ENCODE measurements at places on chromosomes 13 and 19.

DNA sequence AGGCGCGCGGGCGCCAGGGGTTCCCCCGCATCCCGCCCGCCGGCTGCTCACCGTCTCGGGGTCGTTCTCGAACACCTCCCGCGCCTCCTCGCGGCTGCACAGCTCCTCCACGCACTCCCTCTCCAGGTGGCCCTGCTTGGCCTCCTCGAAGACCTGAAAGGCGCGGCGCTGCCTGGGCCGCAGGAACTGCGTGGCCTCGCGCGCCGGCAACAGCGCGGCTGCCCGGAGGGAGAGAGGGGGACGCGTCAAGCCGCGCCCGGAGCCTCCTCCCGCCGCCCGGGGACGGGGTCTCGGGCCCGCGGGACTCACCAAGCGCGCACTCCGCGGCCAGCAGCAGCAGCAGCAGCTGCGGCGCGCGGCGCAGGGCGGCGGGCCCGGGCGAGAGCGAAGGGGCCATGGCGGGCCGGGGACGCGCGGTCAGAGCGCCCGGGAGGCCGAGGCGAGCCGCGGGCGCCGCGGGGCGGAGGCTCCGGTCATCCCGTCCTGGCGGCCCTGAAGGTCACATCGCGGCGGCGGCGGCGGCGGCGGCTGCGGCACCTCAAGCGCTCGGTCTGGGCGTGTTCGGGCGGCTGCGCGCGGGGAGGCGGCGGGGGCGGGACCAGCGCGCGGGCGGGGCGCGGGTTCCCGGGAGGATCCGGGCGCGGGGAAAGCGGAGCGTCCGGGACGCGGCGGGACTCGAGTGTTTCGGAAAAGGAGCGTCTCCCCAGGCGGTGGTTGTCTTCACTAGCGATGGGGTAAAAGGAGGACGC lies at the start of gene GAS6:
TSS of gene GAS6 (minus strand) at position 553 of the 749 bp plus-strand sequence. CDS start at position 397, 156 bp downstream.
- no peaks in the 10 kb centered on the region for H3K36me3 ChIP-seq
- no peak within 1 kb of the TSS for H3K27ac ChIP-seq
- H3K27me3 ChIP-seq = peaks cover 19% of the 10 kb centered on the region
- DNase-seq = peak; percentile 10

- no peaks in the 10 kb centered on the region for H3K4me1 ChIP-seq
- H3K4me3 ChIP-seq = no peak overlapping the region
- no peak for DNase-seq
- no peaks in the 10 kb centered on the region for H3K36me3 ChIP-seq
- no peaks in the 10 kb centered on the region for H3K27me3 ChIP-seq
Observed at GRCh38 chr13:59318320-59318930, 845.3 kb downstream of the DIAPH3 start.

DNA sequence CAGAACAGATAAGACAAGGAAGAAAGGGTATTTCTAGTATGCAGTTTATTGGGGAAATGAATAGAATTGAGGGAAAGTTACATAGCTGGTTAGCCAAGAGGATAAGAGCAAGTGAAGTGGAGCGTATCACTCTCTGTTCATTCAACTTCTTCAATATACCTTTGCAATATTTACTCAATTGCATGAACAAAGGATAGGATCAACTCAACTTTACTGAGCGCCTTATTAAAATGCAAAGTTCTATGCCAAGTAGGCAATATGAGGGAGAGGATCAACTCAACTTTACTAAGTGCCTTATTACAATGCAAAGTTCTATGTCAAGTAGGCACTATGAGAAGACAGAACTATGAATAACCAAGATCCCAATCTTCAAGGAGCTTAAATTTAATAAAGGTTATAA lies 43.9 kb downstream of the ZC3H13 start:
- H3K27me3 ChIP-seq = no peaks in the 10 kb centered on the region
- DNase-seq = no peak
- no peaks in the 10 kb centered on the region for H3K4me1 ChIP-seq
- H3K4me3 ChIP-seq = no peak overlapping the region
- H3K36me3 ChIP-seq = peaks cover 24% of the 10 kb centered on the region

- H3K36me3 ChIP-seq = no peaks in the 10 kb centered on the region
- peak; percentile 69 for DNase-seq
- peak overlapping the region; percentile 52 for H3K4me3 ChIP-seq
- no peaks in the 10 kb centered on the region for H3K27me3 ChIP-seq
- H3K4me1 ChIP-seq = peaks cover 12% of the 10 kb centered on the region
- peak overlapping the region; percentile 58 for H3K27ac ChIP-seq
Observed at GRCh38 chr19:48480558-48481500, 11.7 kb downstream of the CYTH2 start.

GRCh38 chr13:87981416-87981815 lies 310.2 kb downstream of the SLITRK5 start:
- no peak overlapping the region for H3K4me3 ChIP-seq
- no peaks in the 10 kb centered on the region for H3K27me3 ChIP-seq
- H3K27ac ChIP-seq = no peak overlapping the region
- no peaks in the 10 kb centered on the region for H3K4me1 ChIP-seq
- no peaks in the 10 kb centered on the region for H3K36me3 ChIP-seq

GRCh38 chr19:4425537-4425936 lies 23.1 kb downstream of the CHAF1A start:
- DNase-seq = no peak
- no peak overlapping the region for H3K27ac ChIP-seq
- no peaks in the 10 kb centered on the region for H3K4me1 ChIP-seq
- H3K4me3 ChIP-seq = no peak overlapping the region
- peaks cover 7% of the 10 kb centered on the region for H3K36me3 ChIP-seq

DNA sequence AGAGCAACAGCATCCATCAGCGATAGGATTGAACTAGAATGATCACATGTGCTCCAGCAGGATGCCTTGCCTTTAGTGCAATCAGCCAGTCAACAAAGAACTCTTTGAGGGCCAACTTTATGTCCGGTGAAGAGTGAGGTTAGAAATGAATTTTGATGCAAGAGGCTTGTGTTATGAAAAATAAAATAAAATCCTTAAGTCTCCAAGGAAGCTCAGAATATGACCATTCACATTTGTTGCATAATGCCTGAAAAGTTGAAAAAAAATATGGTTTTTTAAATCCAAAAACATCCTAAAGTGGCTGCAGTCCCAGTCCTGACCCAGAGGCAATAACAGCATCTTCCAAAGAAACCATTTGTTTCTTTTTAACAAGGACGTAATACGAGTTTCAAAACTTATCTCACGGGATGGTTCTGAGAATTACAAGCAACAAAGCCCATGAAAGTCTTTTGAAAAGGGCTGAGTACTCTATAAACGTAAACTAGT lies 61.3 kb downstream of the DCLK1 start:
- H3K27me3 ChIP-seq = no peaks in the 10 kb centered on the region
- no peak overlapping the region for H3K27ac ChIP-seq

DNA sequence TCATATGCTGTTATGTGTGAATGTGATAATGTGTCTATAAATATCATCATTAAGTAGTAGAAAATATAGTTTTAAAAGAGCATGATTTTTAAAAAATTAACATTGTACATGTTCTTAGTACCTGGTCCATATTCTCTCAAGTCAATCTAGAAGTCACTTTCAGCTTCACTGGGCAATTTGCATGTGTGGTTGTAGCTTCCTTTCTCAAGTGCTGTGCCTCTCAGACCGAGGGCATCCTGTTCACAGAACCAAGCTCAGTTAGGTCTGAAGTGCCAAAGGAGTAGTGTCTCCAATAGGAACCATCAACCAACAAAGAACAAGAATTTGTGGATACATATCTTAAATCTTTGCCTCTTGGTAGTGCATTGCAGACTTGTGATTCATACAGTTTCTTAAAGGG lies 541.8 kb upstream of the SLC10A2 start:
- no peaks in the 10 kb centered on the region for H3K36me3 ChIP-seq
- H3K4me1 ChIP-seq = no peaks in the 10 kb centered on the region
- H3K27ac ChIP-seq = no peak overlapping the region
- DNase-seq = no peak
- no peak overlapping the region for H3K4me3 ChIP-seq

GRCh38 chr13:110945928-110946570 lies 31.2 kb upstream of the ANKRD10 start:
- no peaks in the 10 kb centered on the region for H3K36me3 ChIP-seq
- H3K4me3 ChIP-seq = no peak overlapping the region
- H3K27ac ChIP-seq = no peak overlapping the region
- no peak for DNase-seq
- H3K4me1 ChIP-seq = no peaks in the 10 kb centered on the region
- no peaks in the 10 kb centered on the region for H3K27me3 ChIP-seq

- no peak overlapping the region for H3K27ac ChIP-seq
- no peaks in the 10 kb centered on the region for H3K36me3 ChIP-seq
- DNase-seq = no peak
Observed at GRCh38 chr13:32039056-32039455, 7.5 kb downstream of the FRY start.

DNA sequence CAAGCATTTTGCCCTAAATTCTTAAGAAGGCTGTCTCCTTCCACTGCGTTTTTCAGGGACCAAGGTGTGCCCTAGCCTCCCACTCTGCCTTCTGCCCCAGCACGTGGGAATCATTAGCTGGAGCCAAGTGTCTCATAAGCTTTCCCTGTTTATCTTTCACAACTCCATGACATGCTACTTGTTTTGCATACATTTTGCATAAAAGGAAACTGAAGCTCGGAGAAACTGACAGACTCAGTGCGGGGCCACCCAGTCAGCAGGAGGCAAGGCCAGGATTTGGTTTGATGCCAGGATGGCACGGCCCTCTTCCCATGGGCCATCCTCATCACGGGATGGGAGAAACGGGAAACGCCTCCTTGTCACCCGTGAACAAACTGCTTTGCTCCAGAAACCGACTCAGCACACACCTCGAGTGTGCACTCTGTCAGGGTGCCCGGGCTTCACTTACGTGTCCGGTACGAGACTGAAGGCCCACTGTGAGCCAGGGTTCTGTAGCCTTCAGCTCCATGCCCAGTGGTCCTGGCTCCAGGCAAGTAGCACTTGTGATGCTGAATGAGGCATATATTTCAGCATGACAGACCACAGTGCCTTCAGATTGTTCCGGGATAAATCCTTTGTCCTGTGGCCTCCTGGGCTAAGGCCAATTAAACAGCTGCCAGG lies 9.6 kb downstream of the CEBPA start:
- no peak for DNase-seq
- no peaks in the 10 kb centered on the region for H3K36me3 ChIP-seq
- no peaks in the 10 kb centered on the region for H3K4me1 ChIP-seq
- no peak overlapping the region for H3K27ac ChIP-seq
- no peaks in the 10 kb centered on the region for H3K27me3 ChIP-seq

DNA sequence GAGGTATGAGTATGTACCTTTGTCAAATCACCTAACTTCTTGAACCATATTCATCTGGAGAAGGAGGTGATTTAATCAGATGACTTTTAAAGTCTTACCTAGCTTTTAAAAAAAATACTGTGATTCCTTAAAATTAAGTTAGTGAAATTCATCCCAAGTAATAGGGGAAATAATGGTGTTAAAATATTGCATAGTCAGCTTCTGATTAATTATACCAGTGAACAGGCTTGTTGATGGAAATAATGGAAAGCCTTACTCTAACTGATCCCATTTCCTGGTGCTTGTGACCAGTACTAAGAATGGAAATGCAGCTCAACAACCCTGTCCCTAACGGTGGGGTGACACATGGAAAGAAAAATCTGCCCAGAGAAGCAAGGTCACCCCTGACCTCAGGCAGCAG lies 130.7 kb downstream of the CDK8 start:
- H3K36me3 ChIP-seq = no peaks in the 10 kb centered on the region
- H3K4me1 ChIP-seq = no peaks in the 10 kb centered on the region
- H3K27ac ChIP-seq = no peak overlapping the region
- DNase-seq = no peak
- no peaks in the 10 kb centered on the region for H3K27me3 ChIP-seq

DNA sequence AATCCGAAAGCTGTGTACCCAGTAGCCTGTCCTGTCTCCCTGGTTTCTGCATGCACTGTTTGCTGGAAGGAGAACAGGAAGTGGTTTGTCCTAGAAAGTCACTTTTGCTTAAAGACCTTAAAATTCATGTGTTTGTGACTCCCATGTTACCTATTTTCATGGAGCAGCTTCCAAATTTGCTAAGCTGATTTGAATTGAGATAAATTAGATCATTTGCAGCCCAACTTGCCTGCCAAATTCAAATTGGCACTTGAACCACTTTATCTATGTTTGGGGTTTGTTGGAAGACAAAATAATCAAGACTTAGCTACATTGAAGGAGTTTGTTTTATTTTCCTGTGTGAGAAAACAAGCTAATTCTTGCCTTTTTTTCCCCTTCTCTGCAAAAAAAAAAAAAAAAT lies 532.5 kb downstream of the DIAPH3 start:
- no peak overlapping the region for H3K4me3 ChIP-seq
- DNase-seq = no peak
- no peaks in the 10 kb centered on the region for H3K36me3 ChIP-seq
- no peaks in the 10 kb centered on the region for H3K4me1 ChIP-seq
- no peak overlapping the region for H3K27ac ChIP-seq

DNA sequence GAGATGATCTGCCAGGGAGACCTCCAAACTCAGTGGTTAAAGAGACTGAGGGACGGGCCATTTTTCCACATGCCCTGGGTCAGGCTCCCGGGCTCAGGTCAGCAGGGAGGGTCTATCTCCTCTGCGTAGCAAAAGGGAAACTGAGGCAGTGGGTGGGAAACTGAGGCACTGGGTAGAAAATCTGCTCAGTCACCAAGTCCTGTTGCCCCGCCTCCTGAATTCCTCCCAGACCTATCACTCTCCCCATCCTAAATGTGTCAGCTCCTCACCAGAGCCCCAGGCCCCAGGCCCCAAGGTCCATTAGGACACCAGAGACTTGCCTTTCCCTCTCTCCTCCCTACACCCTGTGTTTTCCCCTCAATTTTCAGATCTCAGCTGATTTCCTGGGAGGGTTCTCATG lies 2.4 kb downstream of the CD320 start:
- no peak overlapping the region for H3K4me3 ChIP-seq
- no peaks in the 10 kb centered on the region for H3K36me3 ChIP-seq
- H3K27ac ChIP-seq = no peak overlapping the region

DNA sequence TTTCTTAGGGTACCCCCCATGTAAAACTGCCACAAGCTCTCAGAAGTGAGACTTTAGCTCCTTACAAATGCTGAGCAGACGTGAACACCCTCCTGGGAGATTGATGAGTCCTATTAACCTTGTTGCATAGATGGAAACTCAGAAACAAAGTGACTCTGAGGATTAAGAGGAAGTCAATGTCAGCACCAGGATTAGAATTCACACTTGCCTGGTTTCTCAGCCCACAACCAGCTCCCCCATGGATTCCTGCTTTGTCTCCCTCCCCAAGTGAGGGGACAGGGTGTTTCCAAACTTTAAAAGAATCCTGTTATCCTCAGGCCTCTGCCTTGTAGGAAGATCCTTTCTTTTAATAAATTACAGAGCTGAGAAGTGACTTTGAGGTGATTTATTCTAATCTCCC lies 324.4 kb downstream of the NDFIP2 start:
- no peaks in the 10 kb centered on the region for H3K4me1 ChIP-seq
- no peak overlapping the region for H3K27ac ChIP-seq
- H3K36me3 ChIP-seq = no peaks in the 10 kb centered on the region

DNA sequence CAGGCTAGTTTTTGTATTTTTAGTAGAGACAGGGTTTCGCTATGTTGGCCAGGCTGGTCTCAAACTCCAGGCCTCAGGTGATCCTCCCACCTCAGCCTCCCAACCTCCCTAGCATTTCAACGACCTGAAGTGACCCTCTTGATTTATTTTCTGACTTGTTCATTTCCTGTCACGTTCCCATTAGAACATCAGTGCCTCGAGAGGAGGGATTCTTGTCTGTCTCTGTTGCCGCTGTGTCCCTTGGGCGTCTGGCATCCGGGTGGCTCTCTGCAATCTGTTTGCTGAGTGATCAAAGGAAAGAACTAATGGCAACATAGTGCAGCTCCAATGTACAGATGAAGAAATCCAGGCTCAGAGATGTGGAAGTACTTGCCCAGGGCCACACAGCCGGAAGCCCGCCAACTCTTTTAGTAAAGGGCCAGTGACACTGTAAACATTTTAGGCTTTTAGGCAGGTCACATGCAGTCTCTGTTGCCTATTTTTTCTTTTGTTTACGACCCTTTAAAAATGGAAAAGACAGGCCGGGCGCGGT lies 47.5 kb downstream of the NFIC start:
- no peaks in the 10 kb centered on the region for H3K4me1 ChIP-seq
- no peak for DNase-seq
- no peak overlapping the region for H3K4me3 ChIP-seq

Data from CD4-positive, alpha-beta memory T cell (primary cell).